Stomach (tissue), 19 donors: ENCODE measurements at places on chromosomes 13 and 19. TPM values are rescaled to one million over a fixed set of nuclear protein-coding genes. Genes with fewer than 3 reads are reported as not detected.

UFM1 gene
- 43.3 TPM for polyA plus RNA-seq

- peak; percentile 55 for DNase-seq
- peak within 1 kb of the TSS; percentile 39 for H3K4me3 ChIP-seq
- H3K36me3 ChIP-seq: no peaks in the 10 kb centered on the region
Observed at GRCh38 chr19:6481541-6482342, at the start of gene DENND1C. DENND1C (minus strand) TSS chr19:6481787; CDS start chr19:6481695, 92 bp downstream.

GRCh38 chr13:86135856-86136255 lies 336.6 kb upstream of the SLITRK6 start:
- H3K36me3 ChIP-seq: no peaks in the 10 kb centered on the region
- no peak overlapping the region for H3K27ac ChIP-seq
- no peak overlapping the region for H3K4me3 ChIP-seq
- no peaks in the 10 kb centered on the region for H3K4me1 ChIP-seq
- DNase-seq: no peak

SERPINE3 gene
- not detected for polyA plus RNA-seq

DNA sequence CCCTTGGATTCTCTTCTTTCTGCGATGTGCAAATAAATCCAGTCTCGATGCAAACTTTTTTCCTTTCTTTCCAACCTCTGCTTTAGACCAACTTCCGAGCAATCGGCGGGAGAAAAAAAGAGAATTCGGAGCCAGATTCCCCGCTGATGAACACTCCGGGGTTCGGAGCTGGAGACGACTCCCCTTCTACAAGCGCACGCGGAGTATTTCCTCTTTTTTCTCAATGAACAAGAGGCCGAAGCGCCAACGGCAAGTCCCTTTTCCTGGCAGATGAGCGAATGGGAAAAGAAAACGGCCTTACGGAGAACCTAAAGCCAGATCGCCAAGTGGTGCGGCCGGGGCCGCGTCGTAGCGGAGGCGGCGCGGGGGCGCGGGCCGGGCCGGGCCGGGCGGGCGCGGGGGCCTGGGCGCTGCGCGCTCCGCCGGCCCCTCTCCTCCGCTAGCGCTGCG lies 250 bp downstream of the SPRY2 start:
- no peaks in the 10 kb centered on the region for H3K27me3 ChIP-seq
- DNase-seq: no peak
- peaks cover 41% of the 10 kb centered on the region for H3K4me1 ChIP-seq
- H3K27ac ChIP-seq: peak overlapping the region; percentile 94
- peak overlapping the region; percentile 64 for H3K4me3 ChIP-seq

TMEM143 gene
- polyA plus RNA-seq: 7.8 TPM

POGLUT2 gene
- 1.7 TPM for polyA plus RNA-seq

- H3K4me3 ChIP-seq: no peak overlapping the region
- no peaks in the 10 kb centered on the region for H3K36me3 ChIP-seq
Observed at GRCh38 chr13:102183509-102184182, 218.2 kb downstream of the FGF14 start.

GRCh38 chr19:23823952-23824389 lies 65.3 kb upstream of the ZNF681 start:
- no peak overlapping the region for H3K4me3 ChIP-seq
- peaks cover 6% of the 10 kb centered on the region for H3K4me1 ChIP-seq
- H3K27me3 ChIP-seq: no peaks in the 10 kb centered on the region
- no peak for DNase-seq
- H3K36me3 ChIP-seq: no peaks in the 10 kb centered on the region
- H3K27ac ChIP-seq: no peak overlapping the region

DNA sequence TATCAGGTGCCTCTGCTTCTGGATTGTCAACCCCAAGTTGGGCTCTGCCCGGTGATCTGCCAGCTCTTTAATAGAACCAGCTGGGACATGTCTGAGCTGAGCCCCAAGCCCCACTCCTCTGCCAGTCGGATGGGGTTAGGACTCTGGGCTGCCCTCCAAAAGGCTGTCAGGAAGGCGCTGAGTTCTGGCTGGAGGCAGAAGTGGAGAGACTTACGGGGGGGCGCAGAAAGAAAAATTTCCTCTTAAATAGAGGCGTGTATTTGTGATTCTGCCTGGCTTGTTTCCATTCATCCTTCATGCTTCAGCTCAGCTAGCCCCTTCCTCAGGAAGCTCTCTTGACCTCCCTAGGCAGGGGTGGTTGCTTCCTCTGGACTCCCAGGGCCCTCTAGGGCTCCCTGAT lies 985 bp upstream of the KCNK6 start:
- H3K4me3 ChIP-seq: peak overlapping the region; percentile 67
- no peaks in the 10 kb centered on the region for H3K27me3 ChIP-seq
- peaks cover 70% of the 10 kb centered on the region for H3K4me1 ChIP-seq
- H3K27ac ChIP-seq: peak overlapping the region; percentile 88

GRCh38 chr13:75442736-75443234 lies 39.2 kb downstream of the TBC1D4 start:
- no peak overlapping the region for H3K4me3 ChIP-seq
- H3K27me3 ChIP-seq: no peaks in the 10 kb centered on the region
- H3K27ac ChIP-seq: no peak overlapping the region
- DNase-seq: no peak
- no peaks in the 10 kb centered on the region for H3K36me3 ChIP-seq

- no peak overlapping the region for H3K27ac ChIP-seq
- no peaks in the 10 kb centered on the region for H3K4me1 ChIP-seq
- no peaks in the 10 kb centered on the region for H3K36me3 ChIP-seq
- H3K4me3 ChIP-seq: no peak overlapping the region
- no peaks in the 10 kb centered on the region for H3K27me3 ChIP-seq
Observed at GRCh38 chr19:50300051-50300450, 29.1 kb downstream of the KCNC3 start.

ATCAY gene
- 0.25 TPM for polyA plus RNA-seq

GRCh38 chr13:42380420-42381164 lies 108.6 kb downstream of the AKAP11 start:
- H3K36me3 ChIP-seq: no peaks in the 10 kb centered on the region
- no peaks in the 10 kb centered on the region for H3K4me1 ChIP-seq
- no peaks in the 10 kb centered on the region for H3K27me3 ChIP-seq
- H3K4me3 ChIP-seq: no peak overlapping the region

DNA sequence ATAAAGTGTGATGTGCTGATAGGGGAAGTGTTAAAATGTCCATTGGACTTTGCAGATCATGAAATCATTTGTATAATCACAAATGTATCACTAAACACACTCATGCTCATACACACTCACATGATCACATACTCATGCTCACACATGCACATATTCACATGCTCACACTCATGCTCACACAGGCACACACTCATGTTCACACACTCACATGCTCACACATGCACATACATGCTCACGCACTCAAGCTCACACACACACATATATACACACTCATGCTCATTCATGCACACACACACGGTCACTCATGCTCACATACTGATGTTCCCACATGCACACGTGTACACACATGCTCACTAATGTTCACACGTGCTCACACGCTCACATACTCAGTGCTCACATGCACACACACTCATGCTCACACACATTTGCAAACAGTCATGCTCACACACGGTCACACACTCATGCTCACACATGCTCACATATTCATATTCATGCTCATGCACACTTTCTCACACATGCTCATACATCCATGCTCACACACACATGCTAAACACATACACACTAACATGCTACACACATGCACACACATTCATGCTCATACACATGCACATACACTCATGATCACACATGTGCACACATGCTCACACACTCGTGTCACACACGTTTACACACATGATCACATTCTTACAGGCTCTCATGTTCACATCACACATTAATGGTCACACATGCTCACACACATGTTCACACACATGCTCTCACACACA lies 116.7 kb upstream of the GJB6 start:
- H3K36me3 ChIP-seq: no peaks in the 10 kb centered on the region
- H3K27me3 ChIP-seq: no peaks in the 10 kb centered on the region
- no peak for DNase-seq
- H3K4me3 ChIP-seq: no peak overlapping the region
- no peaks in the 10 kb centered on the region for H3K4me1 ChIP-seq

ZNF471 gene
- polyA plus RNA-seq: 1.00 TPM
